ENCODE measurements at places on chromosomes 11 and 22.

- no peak for DNase-seq
These were observed 6.0 kb downstream of the CBX7 start for GRCh38 chr22:39146256-39147101.

GRCh38 chr11:116544721-116545120, 228.1 kb downstream of the BUD13 start:
- DNase-seq, result no peak

DNA sequence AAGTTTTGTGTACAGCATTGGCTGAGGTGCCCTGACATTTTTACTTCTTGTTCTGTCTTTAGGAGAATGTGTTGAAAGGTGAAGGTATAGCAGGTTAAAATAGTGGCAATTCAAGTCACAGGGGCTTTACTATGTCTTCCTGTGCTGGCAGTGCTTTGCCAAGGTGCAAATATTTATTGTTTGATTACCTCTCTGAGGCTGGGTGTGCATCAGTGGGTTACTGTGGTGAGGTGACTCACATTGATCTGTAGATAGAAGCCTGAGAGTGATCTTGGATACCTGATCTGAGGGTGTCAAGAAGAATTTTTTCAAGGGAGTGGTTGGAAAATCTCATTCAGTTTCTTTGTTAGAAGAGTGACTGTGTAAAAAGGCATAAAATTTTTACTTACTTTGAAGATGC, 90.0 kb downstream of the ARHGAP42 start:
- no peak for DNase-seq

DNA sequence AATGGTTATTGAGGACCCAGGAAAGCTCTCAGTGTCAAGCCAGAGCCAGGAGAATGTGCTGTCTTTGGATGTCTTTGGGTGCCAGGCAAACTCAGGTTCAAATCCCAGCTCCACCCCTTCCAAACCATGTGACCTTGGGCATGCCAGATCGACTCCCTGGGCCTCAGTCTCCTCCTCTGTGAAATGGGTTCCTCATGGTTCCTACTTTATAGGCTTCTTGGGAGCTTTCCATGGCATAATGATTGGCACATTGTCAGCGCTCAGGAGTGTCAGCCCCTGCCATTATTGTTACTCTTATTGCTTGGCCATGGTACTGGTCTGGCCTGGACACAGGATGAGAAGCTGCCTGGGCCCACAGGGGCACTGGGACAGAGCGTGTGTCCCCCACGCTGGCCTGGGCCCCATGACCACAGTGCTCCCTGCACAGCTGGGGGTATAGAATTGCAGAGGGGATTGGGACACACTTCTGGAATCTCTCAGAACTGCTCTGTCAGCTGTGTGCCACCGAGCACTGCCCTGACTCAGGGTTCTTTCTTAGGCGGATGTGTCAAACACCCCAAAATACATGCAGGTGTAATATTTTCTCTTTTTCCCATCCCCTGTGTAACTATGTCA, 37.6 kb upstream of the CRYBB3 start:
- DNase-seq, result no peak

GRCh38 chr11:35056391-35057093, 82.4 kb upstream of the CD44 start:
- no peak for DNase-seq

GRCh38 chr11:17076517-17077239, 789 bp downstream of the RPS13 start:
- no peak for DNase-seq

- DNase-seq, result no peak
These were observed 107.1 kb upstream of the RASSF10 start for GRCh38 chr11:12901874-12902481.

DNA sequence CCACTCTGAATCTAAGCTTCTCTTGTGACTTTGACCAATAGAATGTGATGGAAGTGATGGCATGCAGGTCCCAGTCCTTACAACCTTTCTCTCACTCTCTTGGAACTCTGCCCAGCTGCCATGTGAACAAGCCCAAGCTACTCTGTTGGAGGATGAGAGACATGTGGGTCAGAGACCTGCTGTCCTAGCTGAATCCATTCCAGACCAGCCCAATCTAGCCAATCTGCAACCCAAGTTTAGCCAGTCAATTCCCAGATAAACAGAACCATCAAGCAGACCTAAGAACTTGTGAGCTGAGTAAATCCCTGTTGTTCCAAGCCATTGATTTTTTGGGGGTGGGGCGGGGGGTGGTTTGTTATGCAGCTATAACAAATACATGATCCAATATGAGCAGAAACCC, 69.2 kb upstream of the GRK3 start:
- no peak for DNase-seq

GRCh38 chr22:37457093-37457893, 28.9 kb downstream of the MFNG start:
- DNase-seq, result peak; percentile 89

DNA sequence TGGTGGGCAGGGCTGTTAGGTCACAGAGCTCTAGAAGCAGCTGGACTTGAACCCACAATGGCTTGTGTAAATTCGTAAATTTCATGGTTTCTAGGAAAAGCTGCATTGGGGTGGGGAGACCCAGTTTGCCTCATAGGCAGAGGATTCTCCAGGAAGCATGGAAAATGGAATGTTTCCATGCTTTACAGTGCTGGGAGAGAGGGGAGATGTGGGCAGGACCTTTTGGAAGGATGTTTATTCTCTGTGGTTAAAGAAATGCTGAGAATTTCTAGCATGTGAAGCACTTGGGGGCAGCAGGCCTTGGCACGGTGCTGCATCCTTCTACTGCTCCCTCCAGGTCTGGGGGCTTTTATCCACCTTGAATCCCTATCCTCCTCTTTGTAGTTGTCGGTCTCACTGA, 46.3 kb downstream of the TRAF6 start:
- no peak for DNase-seq

DNA sequence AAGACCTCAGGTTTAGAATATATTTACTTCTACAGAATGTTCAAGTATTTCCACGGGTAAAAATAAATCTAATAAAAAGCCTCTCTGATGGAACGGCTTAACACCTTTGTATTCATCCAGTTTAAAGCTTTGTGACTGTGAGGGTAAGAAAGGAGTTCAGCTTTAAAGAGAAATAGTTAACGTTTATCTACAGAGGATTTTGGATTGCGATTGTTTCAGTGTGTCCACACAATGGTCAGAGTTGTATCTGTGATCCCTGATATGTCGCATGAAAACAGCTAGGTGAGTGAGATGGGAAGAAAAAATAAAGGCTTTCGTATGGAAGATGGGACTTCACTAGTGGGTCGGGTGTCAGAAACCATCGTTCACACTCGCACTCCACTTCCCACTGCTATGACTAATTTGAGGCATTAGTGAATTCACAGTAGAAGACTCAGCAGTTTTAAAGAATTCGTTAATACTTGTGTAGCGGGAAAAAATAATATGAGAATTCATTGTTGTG, 1.6 kb downstream of the APLP2 start:
- no peak for DNase-seq

GRCh38 chr11:26326793-26327400, 5.0 kb upstream of the ANO3 start:
- no peak for DNase-seq

- no peak for DNase-seq
These were observed 26.4 kb downstream of the C11orf91 start for GRCh38 chr11:33674035-33674814.

- no peak for DNase-seq
These were observed 104.5 kb downstream of the CTTN start for GRCh38 chr11:70502677-70503467.

DNA sequence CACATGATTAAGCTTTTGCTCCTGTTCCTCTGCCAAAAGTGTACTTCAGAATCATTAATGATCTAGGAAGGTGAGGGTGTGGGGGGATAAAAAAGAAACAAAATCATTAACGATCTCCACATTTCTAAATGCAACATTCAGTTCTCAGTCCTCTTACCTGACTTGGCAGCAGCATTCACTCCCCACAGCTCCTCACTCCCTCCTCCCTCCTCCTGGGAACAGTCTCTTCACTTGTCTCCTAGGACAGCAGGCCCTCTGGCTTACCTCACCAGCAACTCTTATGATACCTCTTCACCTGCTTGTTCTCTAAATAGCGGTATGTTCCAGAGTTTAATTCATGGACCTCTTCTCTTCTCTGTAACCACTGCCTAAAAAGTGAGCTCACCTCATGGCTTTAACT, 56.5 kb upstream of the APOA1 start:
- DNase-seq, result no peak

DNA sequence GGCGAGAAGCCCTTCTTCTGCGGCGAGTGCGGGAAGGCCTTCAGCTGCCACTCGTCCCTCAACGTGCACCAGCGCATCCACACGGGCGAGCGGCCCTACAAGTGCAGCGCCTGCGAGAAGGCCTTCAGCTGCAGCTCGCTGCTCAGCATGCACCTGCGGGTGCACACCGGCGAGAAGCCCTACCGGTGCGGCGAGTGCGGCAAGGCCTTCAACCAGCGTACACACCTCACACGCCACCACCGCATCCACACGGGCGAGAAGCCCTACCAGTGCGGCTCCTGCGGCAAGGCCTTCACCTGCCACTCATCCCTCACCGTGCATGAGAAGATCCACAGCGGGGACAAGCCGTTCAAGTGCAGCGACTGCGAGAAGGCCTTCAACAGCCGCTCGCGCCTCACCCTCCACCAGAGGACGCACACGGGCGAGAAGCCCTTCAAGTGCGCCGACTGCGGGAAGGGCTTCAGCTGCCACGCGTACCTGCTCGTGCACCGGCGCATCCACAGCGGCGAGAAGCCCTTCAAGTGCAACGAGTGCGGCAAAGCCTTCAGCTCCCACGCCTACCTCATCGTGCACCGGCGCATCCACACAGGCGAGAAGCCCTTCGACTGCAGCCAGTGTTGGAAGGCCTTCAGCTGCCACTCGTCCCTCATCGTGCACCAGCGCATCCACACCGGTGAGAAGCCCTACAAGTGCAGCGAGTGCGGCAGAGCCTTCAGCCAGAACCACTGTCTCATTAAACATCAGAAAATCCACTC, 12.2 kb downstream of the ZNF74 start:
- no peak for DNase-seq

- no peak for DNase-seq
These were observed 11.6 kb upstream of the SLC5A1 start for GRCh38 chr22:32031466-32031865.

DNA sequence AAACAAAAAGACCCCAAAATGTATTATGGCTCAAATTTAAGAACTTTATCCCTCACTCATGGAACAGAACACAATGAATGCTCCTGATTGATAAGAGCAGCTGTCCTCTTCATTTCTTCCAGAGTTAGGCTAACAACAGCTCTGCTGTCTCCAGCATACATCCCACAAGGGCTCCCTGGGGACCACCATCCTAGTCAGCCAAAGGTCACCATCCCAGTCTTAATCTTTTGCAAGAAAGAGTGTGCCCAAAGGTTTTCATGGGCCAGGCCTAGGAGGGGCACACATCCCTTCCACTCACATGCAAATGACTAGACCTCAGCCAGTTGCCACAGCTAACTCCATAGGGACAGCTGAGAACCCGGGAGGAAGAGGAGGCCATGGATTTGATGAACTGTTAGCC, 555.3 kb downstream of the BUD13 start:
- no peak for DNase-seq

GRCh38 chr11:44199298-44199697, 103.8 kb downstream of the EXT2 start:
- no peak for DNase-seq

- no peak for DNase-seq
These were observed 29.9 kb upstream of the CSNK2A3 start for GRCh38 chr11:11382858-11383532.

- no peak for DNase-seq
These were observed 1338.8 kb downstream of the BRD1 start for GRCh38 chr22:48488611-48489511.

Measured in activated CD8-positive, alpha-beta T cell treated with anti-CD3 and anti-CD28 coated beads, Interleukin-2, amount 10 ng/mL, durations not matched to agents 7 days and 5 days (primary cell).